ENCODE measurements at places on chromosomes 12 and 14. TPM values are rescaled to one million over a fixed set of nuclear protein-coding genes. Genes with fewer than 3 reads are reported as not detected.

The KERA gene
- total RNA-seq = 1.1 TPM

The ABCC9 gene
- 75.2 TPM for total RNA-seq

The WSCD2 gene
- total RNA-seq = 6.5 TPM

The MRPL52 gene
- 21.5 TPM for total RNA-seq

The FAM90A1 gene
- not detected for total RNA-seq

The ART4 gene
- total RNA-seq = 4.8 TPM

The GARIN6 gene
- total RNA-seq = not detected

The CAPZA3 gene
- total RNA-seq = not detected

The ADCY4 gene
- total RNA-seq = 12.6 TPM

The CLEC1A gene
- 3.2 TPM for total RNA-seq

The MGAT4C gene
- total RNA-seq = 12.1 TPM

The CLEC2B gene
- total RNA-seq = 20.4 TPM

The PZP gene
- 1.7 TPM for total RNA-seq

Data from urinary bladder (tissue), 4 donors.